ENCODE measurements at places on chromosomes 1 and 21.

DNA sequence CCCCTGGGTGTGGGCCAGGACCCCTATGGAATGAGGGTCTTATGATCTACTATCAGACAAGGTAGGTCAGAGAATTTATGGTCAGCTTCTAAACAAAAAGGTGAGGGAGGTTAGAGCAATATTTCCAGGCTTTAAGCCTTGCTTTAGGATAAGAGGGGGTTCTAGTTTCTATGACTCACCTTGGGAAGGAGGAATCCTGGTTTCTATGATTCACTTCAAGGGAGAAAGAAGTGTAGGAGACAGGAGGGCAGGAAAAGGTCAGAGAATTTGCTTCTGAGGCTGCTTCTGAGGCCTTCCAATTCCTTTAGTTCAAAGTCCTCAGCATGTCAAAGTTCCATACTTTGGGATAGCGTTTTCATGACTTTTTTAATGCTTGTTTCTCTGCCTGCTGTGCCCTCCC, 35.2 kb downstream of the RGL1 start:
- DNase-seq = peak; percentile 44

DNA sequence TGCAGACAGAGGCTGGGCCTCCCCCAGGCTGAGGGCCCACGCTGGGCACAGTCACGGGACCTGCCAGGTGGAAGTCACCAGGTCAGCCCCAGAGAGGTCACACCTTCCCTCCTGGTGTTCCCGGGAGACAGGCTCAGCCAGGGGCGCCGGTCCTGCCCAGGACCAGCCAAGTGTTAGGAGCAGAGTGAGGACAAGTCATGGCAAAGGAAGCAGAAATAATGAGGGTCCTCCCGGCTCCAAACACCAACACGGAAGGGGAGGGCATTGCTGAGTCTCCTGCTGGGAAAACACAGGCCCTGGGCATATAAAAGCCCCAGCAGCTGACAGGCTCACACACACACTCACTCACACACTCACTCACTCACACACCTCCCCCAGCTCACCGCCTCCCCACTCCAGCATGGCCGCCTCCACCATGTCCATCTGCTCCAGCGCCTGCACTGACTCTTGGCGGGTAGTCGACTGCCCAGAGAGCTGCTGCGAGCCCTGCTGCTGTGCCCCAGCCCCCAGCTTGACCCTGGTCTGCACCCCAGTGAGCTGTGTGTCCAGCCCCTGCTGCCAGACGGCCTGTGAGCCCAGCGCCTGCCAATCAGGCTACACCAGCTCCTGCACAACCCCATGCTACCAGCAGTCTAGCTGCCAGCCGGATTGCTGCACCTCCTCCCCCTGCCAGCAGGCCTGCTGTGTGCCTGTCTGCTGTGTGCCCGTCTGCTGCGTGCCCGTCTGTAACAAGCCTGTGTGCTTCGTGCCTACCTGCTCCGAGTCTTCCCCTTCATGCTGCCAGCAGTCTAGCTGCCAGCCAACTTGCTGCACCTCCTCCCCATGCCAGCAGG, at the start of gene KRTAP10-10:
Gene KRTAP10-10, plus strand, starts transcription at position 339 of the 833 bp plus-strand sequence. Its CDS starts 62 bp downstream, at position 401.
- no peak for DNase-seq

- DNase-seq = no peak
Observed at GRCh38 chr1:56052041-56052440, 527.3 kb downstream of the PLPP3 start.

- DNase-seq = no peak
Observed at GRCh38 chr1:218938259-218938658, 235.4 kb upstream of the LYPLAL1 start.

- DNase-seq = no peak
Observed at GRCh38 chr21:37800456-37801061, 115.7 kb downstream of the KCNJ6 start.

- DNase-seq = no peak
Observed at GRCh38 chr1:31661856-31662255, 17.2 kb upstream of the PEF1 start.

DNA sequence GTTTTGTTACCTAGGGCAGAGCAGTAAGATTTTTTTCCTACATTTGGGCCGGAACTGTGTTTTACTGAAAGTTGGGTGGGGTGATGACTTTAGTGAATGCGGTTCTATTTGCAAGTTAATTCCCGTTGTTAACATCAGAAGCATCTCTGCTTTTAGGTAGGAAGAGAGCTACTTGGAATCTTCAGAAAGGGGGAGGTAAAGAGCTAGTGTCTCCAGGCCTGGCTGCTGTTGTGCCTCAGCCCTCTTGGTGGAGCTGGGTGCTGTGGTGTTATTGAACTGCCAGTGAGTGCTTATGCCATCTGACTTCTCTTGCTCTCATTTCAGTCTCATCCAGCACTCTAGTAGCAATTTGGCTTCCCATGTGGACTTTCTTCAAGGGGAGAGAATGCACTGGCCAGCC, 3.4 kb downstream of the KDM4A start:
- DNase-seq = peak; percentile 52

DNA sequence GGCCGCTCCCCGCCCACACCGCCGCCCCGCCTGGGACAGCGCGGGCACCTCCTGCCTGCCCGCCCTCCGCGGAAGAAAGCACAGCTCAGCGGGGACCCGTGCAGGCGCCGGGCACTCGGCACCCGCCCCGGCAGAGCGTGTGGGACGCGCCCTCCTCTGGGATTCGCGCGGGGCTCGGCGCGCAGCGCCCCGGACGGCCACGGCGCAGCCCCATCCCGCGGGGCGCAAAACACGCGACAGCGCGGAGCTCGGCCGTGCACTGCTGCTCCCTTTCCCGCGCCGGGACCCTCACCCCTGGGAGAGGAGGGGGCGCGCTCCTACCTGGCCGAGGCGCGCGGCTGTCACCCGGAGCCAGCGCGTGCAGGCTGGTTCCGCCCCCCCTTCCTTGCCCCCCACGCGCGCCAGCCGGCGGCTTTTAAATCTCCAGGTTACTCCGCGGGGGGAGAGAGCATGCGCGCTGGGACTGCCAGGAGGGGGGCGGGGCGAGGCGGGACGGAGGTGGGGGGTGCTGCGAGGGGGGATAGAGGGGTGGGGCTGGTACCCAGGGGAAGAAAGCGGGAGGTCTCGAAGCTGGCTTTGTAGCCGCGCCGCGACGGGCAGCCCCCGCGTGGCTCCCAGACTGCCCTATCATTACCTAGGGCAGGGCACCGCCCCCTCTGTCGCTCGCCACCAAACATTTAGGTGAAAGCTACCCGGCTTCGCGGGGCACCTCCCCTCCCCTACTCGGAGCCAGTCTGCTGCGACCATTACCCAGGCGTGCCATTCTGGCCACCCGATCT, at the start of gene SLC45A3:
Gene SLC45A3, minus strand, starts transcription at position 437 of the 779 bp plus-strand sequence. CDS start 15,853 bp downstream, outside the sequence.
- no peak for DNase-seq

DNA sequence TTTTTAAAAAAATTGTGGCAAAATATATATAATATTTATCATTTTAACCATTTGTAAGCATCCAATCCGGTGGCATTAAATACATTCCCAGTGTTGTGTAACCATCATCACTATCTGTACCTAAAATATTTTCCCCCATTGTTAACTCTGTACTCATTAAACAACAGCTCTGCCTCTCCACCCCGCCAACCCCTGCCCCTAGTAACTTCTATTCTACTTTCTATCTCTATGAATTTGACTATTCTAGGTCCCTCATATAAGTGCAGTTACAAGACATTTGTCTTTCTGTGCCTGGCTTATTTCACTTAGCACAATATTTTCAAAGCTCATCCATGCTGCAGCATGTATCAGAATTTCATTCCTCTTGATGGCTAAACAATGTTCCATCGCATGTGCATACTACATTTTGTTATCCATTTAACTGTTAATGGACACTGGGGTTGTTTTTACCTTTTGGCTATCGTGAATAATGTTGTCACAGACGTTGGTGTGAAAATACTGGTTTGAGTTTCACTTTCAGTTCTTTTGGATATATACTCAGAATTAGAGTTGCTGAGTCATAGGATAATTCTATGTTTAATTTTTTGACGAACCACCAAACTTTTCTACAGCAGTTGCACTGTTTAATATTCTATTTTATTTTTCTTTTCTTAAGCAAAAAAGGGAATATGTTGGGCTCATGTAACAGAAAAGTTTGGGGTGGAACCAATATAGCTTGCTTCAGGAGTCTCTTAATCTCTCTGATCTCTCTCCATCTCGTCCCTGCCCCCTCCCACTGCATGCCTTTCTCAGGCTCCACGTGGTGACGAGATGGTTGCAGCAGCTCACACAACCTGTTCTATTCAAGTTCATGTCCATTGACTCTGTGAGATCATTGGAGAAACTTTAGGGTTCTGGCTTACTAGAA, 25.2 kb upstream of the RCAN1 start:
- DNase-seq = no peak

GRCh38 chr1:80310703-80311245, 1304.2 kb upstream of the ADGRL4 start:
- DNase-seq = no peak

DNA sequence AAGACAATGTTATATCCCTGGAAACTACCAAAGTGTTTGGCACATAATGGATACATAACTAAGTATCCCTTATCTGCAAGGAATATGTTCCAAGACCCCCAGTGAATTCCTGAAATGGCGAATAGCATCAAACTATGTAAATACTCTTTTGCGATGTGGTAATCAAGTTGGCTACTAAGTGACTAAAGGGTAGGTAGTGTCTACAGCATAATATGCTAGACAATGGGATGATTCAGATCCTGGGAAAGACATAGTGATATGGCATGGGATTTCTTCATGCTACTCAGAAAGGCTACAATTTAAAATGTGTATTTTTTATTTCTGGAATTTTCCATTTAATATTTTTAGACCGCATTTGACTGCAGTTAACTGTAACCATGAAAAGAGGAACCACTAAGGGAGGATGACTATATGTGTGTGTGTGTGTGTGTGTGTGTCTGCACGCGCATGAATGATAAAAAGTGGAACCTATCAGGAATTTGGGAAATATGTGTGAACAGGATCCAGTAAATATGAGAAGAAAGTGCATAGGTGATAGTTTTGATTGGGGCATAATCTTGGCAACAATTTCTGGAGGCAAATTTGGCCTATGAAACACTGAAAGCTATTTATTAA, 1899.9 kb downstream of the NCAM2 start:
- DNase-seq = no peak

GRCh38 chr1:182634306-182635072, 30.3 kb upstream of the RGS16 start:
- DNase-seq = no peak

DNA sequence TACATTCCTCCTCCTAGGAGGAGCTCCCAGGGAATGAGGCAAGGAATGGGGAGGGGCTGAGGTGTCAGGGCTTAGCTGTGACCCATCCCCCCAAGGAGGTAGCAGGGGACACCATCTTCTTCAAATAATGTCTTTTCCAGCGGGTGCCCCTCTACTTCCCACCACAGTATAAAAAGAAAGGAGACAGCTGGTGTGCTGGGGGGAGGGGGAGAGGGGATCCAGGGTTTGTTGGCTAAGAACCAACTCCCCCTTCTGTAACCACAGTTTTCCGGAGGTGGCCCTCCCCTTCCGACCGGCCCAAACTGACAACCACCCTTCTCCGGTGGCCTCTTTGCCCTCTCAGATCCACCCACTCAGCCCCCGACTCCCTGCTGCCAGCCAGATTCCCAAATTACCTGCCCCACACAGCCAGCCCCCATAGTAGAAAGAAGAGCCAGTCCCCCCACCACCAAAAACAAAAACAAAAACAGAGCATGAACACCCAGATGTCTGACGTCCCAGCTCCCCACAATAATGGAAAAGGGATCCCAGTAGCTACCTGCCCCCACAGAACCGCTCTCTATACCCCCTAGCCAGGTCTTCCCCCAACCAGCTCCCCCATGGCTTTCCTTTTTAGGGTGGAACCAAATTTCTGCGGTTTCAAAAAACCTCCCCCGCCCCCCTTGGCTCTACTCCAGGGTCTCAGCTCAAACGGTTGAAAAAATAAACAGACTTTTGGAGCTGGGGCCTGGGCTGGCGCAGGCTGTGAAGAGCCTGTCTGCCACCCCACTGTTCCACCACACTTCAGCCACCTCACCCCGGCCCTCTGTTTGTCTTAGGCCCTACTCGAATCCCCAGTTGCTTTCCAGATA, 2.1 kb downstream of the ARHGEF2 start:
- DNase-seq = peak; percentile 55

DNA sequence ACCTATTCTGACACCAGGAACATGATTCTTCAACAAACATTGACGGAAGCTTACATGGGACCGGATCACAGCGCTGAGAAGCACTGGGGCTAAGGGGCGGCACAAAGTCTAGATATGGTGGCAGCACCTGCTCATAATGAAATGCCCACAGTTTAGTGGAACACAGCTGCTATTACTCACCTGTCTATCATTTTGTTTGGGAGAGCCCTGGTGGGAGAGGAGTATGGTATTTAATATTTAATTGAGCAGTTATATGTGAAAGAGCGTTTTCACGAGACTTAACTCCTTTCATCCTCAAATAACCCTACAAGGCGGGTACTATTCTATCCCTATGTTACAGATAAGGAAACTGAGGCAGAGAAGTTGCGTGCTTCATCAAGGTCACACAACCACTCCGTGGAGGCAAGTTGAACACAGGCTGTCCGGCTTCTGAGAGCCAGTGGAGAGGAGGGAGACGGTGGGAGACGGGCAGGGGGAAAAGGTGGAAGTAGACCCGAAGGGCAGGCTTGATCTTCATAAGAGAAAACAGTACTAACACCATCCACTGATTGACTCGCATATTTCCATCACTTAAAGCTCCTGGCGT, 790 bp upstream of the TSNAX start:
- no peak for DNase-seq

GRCh38 chr21:33433425-33434114, 30.4 kb downstream of the IFNGR2 start:
- DNase-seq = no peak

GRCh38 chr1:1627829-1628753, 3.9 kb upstream of the MMP23B start:
- DNase-seq = no peak

- no peak for DNase-seq
Observed at GRCh38 chr1:66752671-66753371, 562 bp downstream of the DYNLT5 start.

DNA sequence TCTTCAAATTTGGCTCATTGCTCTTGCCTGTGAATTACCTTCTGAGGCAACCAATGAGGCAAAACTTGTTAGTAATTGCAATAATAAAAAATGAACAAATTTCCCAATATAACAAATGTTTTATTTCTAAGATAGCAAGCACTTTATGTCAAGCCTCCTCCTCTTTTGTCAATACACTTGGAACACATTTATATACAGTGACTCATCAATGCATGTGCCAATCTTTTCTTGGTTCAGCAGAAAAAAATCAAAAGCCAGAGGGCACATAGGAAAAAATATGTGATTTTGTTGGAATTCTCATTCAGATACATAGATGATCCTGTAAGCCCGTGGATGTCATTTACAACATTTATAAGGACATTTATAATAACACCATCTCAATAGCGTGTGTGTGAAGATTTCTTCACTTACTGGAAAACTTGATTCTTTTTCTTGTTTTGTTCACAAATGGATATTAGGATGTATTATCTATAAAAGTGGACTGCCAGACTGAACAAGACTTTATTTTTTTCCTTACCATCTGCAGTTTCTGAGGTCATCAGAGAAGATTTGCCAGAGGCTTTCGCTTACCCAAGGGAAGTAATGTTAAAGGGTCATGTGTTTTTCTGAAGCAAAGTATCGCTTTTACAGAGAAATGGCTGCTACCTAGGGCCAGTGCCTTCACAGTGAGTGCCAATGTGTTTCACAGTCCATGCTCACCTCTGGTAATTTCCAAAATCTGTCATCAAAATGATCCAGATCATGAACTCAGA, 645.7 kb upstream of the PTBP2 start:
- no peak for DNase-seq

- no peak for DNase-seq
Observed at GRCh38 chr21:43911015-43911934, 46.3 kb downstream of the AGPAT3 start.
